Stimulated activated effector memory CD8-positive, alpha-beta T cell treated with anti-CD3 and anti-CD28 coated beads, Interleukin-12 subunit alpha, Interleukin-12 subunit beta, amount 100 ng/mL, for 72 hours (primary cell): ENCODE measurements at places on chromosomes 7 and 10.

- no peak for DNase-seq
These were observed 20.0 kb downstream of the SORCS1 start for GRCh38 chr10:107144490-107144889.

DNA sequence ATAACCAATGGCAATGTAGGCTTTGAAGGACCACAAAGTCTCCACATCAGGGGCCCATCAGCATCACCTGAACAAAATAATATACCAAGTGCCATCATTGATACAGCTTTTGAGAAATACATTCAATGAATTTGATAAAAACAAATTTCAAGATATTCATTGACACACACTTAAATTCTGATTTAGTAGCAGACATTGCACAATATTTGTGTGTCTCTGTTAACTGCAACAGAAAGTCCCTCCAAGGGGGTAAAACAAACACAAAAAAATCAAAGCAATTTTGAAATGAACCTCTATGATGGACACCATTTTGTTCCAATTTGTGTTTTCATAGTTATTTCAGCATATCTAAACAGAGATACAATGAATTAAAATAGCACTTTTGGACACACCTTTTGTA, 86.8 kb upstream of the RSU1 start:
- DNase-seq = no peak

- DNase-seq = no peak
These were observed 33.2 kb downstream of the FRMPD2 start for GRCh38 chr10:48241332-48241731.

GRCh38 chr10:30803892-30804322, 174.4 kb upstream of the LYZL2 start:
- no peak for DNase-seq

DNA sequence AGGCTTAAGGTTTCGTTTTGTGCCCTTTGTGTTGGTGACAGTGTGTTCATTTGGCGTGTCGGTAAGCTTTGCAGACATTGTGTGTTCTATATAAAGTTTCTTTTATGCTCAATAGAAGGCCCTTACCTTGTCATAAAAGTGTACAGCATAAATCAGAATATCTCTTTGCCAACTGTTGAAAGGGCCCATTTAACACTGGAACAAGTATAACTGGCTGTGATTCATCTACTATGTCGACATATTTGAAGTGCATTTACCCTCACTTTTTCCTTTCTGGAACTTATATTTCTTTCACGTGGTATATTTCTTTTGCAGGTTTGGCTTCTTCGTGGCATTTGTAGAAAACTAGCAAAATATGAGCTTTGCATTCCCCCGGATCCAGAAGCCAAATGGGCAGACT, 32.7 kb downstream of the EEPD1 start:
- no peak for DNase-seq

DNA sequence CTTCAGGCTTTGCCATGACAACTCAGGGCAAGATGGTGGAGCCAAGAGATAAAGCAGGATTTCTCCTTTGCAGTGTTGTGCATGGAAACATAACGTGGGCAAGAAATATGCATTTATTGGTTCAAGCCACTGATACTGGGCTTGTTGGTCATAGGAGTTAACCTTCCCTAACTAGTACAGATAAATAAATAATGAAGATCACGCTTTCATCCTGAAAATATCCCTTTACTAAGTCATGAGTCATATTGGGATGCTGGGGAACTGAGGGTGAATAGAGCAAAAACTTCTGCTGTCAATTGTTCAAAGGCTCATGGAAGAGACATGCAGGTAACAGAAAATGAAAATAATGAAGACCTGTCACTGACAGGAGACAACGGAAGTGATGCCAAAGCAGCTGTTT, 55.5 kb downstream of the TES start:
- DNase-seq = no peak

DNA sequence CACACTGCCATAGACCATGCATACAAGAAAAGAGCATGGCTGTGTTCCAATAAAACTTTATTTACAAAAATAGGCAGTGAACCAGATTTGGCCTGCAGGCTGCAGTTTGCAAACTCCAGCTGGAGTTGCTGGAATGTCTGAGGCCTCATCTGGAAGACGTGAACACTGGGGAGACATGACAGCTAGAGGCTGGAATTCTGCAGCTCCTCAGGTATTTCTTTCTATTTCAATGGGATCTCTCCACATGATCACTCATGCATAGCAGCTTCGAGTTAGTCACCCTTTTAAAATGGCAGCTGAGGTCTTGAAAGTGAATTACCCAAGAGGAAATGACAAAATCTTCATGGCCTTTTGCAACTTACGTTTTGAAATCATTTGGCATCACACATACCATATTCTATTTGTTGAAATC, 52.6 kb upstream of the BET1 start:
- DNase-seq = no peak

GRCh38 chr7:43482679-43483252, 100.1 kb upstream of the STK17A start:
- DNase-seq = no peak

GRCh38 chr10:121596689-121597503, 1.3 kb downstream of the FGFR2 start:
- DNase-seq = no peak

DNA sequence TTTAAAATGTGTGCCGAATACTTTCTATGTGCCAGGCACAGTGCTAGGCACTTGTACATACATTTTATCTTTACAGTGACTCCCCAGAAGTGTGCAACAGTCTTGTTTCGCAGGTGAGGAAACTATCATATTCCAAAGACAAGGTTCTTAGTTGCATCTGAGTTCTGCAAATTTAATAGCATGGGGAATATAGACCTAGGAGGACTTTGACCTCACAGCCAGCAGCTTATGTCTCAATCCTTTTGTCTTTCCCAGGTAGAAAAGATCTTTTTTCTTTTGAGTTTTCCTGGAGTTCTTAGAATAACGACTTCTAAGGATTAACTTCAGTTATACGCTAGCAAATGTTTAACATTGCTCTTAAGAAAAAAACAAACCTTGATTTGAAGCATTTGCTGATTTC, 482.8 kb upstream of the ZMIZ1 start:
- no peak for DNase-seq

- no peak for DNase-seq
These were observed 387.5 kb downstream of the CCSER2 start for GRCh38 chr10:84715911-84716310.

DNA sequence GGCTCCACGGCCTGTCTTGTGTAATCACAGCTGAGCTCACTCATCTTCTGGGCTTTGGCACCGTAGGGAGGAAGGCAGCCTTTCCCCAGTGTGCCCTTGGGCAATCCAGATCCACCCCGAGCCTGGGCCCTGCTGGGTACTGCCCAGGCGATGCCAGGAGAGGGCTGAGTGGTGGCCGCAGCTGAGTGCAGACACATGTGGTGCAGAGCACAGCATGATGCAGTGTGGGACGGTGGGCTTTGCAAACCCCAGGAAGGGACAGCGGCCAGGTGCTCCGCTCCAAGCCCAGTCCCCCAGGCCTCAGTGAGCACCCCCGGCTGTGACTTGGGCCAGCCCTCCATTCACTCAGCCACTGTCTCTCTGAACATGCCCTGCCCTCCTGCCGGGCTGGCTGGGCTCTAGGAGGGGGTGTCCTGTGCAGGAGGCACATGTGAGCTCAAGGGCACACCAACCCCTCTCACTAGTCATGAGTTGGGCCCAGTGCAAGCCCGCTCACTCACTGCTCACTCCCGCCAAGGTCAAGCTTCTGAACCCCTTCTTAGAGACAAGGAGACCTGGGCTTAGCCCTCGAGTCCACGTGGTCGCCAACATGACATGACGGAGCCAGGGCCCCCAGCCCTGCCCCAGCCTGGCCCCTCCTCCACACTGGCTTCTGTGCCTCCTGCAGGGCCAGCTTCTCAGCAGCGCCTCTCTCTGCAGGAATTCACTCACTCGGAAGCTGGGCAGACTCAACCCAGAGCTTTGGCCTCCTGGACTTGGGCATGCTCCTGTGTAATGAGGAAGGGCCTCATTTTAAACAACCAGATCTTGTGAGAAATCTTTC, 77.5 kb upstream of the INSIG1 start:
- no peak for DNase-seq

GRCh38 chr7:106231856-106232490, 52.8 kb downstream of the NAMPT start:
- DNase-seq = no peak

- DNase-seq = no peak
These were observed 128.2 kb upstream of the CHST15 start for GRCh38 chr10:124221356-124222317.

DNA sequence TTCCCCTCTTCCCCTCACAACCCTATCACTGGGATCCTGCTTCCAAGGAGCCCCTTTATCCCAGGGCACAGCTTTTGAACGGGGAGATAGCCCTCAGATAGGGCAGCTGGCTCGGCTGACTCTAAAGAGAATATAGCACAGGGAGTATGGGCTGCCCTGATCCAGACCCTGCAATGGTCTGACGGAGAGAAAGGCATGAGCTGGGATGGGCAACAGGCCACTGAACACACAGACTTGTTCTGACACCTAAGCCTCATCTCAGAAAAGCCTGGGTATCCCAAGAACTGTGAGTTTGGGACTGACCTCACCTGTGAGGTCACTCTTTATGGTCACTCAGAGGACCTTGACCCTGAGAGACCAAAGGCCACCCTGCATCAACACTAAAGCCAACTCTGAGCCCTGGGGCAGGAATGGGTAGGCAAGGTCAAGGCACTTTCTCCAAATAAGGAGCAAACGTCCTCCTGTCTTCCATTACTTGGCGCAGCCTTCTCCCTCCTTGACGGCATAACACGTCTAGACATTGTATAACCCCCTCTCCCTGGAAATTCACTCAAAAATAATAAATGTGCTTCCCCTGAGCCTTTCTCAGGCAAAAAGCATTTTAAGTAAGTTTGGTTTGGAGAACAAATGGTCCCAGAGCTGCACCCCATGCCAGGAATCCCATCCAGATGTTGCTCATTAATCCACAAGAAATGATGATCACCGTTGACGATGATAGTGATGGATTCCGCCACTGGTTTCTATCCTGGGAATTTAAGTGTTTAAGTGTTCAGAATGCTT, 8.2 kb upstream of the LRRC18 start:
- DNase-seq = no peak

DNA sequence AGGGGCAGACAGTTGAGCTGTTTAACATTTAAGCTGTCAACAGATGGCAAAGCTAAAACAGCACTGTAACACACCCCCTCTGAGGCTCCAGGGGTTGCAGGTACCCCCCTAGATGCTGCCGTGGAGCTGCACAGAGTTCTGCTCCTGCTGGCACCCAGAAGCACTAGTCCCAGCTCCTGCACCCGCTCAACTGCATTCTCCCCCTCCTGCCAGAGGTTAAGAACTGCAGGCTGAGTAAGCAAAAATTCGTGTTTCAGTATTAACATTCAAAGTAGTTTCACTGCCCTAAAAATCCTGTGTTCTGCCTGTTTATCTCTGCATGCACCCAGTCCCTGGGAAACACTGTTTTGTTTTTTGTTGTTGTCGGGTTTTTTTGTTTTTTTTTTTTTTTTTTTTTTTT, 790.8 kb upstream of the KCND2 start:
- no peak for DNase-seq

DNA sequence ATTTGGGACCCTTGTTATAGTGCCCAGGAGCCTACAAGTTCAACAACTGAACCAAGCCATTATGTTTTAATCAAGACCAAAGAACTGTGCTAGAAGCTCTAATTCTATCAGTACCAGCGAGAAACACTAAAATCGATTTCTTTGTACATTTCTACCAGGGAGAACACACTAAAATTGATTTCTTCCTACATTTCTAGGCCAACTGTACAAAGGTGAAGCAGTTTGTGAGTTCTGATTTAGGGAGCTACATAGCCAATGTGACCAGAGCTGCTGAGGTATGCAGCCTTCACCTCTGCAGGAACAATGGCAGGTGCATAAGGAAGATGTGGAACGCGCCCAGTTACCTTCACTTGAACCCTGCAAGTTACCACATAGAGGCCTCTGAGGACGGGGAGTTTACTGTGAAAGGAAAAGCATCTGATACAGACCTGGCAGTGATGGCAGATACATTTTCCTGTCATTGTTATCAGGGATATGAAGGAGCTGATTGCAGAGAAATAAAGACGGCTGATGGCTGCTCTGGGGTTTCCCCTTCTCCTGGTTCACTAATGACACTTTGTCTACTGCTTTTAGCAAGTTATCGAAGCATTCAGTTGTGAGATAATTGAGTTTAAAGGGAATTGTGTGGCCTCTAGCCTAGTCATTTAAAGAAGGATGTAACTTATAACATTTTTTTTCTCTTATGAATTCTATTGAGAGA, 31.7 kb downstream of the HYAL4 start:
- no peak for DNase-seq

DNA sequence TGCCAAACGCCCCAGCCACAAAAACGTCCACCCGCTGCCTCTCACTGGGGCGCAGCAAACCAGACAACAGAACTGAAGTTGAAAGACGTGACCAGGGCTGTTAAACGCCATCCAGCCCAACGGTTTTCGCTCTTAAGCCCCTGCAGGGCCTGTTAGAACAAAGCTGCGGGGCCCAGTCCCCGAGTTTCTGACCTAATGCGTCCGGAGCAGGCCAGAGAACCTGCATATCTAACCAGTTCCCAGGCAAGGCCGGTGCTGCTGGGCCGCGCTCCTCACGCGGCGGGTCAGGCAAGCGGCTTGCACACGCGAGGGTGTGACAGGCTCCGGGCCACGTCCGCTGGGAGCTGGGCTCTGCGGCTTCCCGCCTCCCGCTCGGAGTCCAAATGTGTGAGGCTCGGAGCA, 87.0 kb downstream of the PTPRN2 start:
- DNase-seq = no peak

- DNase-seq = no peak
These were observed 68.3 kb upstream of the AMPH start for GRCh38 chr7:38699471-38699870.

- DNase-seq = no peak
These were observed 24.5 kb upstream of the AGMO start for GRCh38 chr7:15586266-15586665.

DNA sequence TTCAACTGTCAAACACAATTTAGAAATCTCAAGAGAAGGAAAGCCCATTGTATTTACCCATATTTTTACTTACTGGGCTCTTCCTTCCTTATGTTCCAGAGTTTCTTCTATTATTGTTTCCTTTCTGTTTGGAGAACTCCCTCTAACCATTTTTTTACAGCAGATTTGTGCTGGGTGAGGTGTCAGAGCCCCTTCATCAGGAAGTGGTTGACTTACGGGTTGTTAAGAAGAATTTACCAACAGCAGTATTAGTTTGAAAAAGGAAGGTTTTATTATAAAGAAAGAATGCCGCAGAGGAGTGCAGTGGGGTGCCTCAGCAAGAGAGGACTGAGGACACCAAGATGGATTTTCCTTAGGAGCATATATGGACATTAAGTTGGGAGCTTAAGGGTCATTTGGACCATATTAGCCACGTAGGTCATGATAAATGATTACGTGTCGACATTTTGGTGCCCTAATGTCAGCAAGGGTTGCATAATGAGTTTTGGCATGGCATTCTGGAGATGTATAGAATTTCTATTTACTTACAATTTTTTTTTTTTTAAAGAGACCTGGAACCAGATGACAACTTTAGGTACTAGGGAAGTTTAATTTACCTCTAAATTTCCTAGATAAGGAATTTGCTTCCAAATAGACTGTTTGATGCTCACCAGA, 6.3 kb upstream of the TBATA start:
- no peak for DNase-seq
